Stimulated activated CD4-positive, alpha-beta T cell treated with anti-CD3 and anti-CD28 coated beads, Interleukin-15, amount 100 ng/mL, for 1 hour (primary cell): ENCODE measurements at places on chromosomes 4 and X.

DNA sequence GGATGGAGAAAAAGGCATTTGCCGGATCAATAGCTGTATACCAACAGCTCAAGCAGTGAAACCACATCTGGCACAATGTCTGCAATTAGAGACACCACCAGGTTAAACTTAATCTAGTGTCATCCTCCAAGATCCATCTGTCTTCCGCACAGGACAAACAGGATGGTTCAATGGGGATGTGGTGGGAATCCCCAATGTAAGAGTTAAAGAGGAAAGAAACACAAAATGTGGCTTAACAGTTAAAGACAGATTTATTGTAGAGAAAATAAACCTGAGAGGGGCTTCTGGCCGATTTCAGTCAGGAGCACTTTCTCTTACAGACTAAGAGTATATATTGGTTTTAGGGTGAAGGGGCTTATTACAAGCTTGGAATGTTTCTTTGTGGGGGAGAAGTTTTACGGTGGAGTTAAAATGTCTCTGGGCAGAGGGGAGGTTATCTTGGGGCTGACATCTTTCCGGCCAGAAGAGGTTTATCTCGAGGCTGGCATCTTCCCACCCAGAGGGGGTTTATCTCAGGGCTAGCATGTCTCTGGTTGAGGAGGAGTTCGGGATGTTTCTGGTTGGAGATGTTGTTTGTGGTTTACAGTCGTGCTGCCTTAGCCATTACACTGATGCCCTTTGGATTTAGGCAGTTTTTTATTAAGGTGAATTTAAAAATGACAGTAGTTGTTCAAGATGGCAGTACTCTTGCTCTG lies 61.7 kb downstream of the KANTR start:
- DNase-seq = no peak

- DNase-seq = no peak
These were observed 43.7 kb upstream of the SH3KBP1 start for GRCh38 chrX:19931146-19931545.

- DNase-seq = no peak
These were observed 15.9 kb upstream of the PDLIM5 start for GRCh38 chr4:94435874-94436273.

DNA sequence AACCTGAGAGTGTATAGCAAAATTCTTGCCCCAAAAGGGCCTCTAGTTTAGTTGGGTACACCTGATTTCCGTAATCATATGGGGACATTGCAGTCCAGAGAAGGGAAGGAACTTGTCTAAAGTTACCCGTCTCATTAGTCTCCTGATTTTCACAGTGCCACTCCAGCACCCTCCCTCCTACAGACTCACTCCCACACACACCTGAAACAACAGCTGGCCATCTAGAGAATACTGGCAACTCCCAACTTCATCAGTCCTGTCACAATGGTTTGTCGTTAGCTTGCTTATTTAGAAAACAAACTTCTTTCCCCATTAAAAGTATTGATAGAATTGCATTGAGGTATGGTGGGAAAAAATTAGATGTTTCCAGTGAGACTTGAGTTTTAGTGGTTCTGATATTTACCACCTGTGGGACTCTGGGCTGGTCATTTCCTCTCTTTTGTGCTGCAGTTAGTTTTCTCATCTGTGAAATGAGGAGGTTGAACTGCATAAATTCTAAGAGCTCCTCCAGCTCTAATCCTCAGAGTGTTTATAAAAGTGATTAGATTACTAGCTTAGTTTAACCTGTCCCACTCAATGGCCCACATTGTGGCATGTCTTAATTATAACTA lies 1.7 kb downstream of the IL13RA1 start:
- no peak for DNase-seq

DNA sequence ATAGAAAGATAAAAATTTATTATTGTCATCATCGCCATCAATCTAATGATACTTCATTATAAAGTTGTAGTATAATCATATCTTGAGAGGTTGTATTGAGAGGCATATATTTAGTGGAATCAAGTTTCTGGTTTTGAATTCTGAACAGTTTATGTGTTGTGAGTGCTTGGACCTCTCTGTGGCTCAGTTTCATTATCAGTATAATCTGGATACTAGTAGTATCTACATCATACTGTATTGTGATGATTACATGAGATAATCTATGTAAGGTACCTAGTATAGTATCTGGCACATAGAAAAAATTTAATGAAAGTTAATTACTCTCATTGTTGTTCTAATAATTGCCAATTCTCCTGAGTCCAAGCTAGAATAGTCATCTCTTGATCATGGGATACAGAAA lies 161.2 kb upstream of the UBQLN2 start:
- DNase-seq = no peak

DNA sequence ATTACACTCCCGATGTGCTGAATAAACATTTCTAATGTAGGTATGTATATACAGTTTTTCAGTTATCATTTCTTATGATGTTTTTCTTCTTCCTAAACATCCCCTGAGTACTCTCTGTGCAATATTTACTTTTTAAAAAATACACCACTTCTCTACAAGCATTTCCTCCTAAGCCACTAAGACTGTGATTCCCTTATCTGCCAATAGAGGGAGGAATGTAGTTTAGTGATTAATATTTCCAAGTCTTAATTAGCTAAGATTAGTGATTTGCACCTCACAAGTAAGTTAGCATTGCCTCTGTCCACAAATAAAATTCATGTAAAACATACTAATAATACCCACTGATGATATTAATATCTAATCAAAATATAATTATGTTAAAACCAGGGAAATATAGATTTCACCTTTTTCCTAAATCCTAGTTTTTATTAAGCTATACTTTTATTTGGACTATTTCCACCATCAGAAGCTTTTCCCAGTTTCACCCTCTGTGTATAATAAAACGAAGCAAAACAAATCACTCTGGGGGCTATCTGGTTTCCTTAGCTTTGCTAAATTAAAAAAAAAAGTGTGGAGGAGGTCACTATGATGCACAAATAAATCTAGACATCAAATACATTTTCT lies 909.1 kb downstream of the FAT4 start:
- no peak for DNase-seq

DNA sequence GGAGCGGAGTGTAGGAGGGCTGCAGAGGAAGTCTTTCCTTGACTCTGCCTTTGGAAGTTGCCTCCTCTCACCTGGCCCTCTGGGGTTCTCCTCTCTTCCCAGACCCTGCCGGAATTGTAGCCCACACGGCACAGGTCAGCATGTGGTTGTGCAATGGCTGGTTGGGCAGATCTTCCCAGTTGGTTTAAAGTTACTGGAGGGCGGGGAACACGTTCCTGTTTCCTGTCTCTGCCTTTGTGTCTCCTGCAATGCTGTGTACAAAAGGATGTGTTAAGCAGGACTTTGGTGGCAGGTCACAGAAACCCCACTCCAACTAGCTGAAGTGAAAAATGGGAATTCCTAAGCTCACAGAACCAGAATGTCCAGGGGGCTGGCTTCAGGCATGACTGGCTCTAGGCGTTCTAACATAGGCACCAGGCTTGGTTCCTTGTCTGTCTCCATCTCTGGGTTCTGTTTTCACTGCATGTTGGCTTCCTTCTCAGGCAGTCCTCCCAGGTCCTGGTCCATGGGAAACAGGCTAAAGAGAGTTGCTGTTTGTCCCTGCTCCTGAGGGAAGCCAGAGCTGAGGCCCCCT lies 19.9 kb downstream of the SORCS2 start:
- DNase-seq = no peak

DNA sequence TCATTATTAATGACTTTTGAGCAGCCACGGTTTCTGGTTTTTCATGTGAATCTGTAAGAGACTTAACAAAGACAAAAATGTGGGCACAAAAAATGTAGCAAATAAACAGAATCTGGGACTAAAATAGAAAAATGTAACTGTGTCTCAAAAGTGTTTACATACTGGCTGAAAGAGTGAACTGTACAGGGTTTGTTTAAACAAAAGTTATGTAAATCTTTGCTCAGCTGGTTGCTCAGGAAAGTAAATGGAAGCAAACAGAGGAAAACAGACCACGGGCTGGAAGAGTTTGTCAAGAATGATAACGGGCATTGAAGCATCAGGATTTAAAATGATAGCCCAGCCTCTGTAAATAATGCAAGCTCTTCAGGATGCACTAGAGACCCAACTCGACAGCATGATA lies 921.8 kb upstream of the FTHL17 start:
- no peak for DNase-seq

GRCh38 chr4:3704669-3705068 lies 61.5 kb upstream of the ADRA2C start:
- no peak for DNase-seq

DNA sequence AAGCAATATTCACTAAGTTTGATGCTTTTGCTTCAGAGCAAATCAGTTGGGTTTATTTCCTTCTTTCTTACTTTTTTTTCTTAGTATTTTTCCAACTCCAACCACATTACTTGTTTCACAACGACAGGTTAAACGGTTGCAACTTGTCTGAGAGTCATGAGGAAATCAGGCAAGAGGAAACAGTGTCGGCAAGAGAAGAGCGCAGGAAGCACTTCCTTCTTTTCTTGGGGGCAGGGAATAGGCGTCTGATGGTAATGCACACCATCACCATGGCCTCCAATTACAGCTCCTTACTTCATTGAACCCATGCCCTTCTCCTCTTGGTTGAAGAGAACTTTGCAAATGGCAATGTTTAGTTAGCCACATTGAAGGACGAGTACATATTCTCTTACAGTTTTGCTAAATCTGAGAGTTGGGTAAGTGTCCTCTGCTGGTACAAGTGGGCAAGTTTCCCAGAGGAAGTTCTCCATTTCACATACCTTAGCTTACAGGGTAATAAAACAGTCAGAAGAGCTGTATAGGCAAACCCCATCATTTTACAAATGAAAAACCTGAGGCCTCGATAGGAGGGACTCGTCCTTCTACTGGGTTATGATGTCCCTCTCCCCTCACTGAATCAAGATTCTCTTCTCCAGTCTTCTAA lies 8.3 kb upstream of the CXCL8 start:
- DNase-seq = no peak

GRCh38 chrX:100871594-100872560 lies 2.3 kb downstream of the NOX1 start:
- no peak for DNase-seq

DNA sequence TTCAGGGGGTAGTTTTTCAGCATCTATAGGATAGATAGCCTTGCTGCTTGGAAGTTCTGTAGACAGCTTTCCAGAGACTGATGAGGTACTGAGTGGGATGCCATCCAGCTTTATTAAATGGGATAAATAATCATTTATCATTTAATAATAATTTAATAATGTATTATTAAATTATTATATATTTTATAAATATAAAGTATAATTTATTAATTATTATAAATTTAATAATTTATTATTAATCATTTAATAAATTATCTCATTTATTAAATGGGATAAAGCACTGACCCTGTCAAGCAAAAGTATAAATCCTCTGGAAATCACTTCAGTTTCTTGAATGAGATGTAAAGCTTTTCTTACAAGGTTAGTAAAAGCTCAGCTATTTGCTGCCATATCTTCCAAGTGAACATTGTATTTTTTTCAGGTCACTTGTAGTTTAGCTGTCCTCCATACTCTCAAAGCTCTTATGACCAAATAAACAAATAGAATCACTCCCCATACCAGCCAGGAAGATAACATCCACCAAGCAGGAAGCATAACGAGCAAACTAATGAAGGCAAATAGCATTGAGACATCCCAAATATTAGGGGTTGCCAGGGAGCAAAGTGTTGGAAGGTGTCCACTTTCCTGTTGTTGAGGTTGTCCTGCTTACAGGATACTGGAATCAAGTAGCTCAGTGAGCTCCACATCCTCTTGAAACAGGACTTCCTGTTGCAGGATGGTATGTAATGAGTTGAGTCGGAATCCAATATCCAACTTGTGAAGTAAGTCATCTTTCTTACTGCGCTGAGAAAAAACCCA lies 88.9 kb downstream of the ZNF674 start:
- no peak for DNase-seq

- DNase-seq = no peak
These were observed 204.6 kb downstream of the RBM46 start for GRCh38 chr4:154985673-154986072.

- no peak for DNase-seq
These were observed 132.9 kb upstream of the NKX1-1 start for GRCh38 chr4:1538941-1539772.

- no peak for DNase-seq
These were observed 661.5 kb upstream of the EPHA5 start for GRCh38 chr4:66331761-66332160.

DNA sequence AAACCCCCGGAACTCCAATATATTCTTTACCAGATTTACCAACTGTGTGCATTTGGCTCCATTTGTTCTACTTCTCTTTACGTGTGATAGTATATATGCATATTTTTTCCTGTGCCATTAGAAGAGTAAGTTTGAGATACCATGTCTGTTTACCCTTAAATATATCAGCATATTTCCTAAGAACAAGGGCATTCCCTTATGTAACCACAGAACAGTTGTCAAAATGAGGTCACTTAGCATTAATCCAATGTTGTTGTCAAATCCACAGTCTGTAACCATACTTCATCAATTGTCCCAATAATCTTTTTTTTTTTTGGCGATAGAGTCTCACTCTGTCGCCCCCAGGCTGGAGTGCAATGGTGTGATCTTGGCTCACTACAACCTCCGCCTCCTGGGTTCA lies 55.2 kb downstream of the TBC1D14 start:
- DNase-seq = no peak

- no peak for DNase-seq
These were observed 769 bp upstream of the CPZ start for GRCh38 chr4:8591626-8592365.

- no peak for DNase-seq
These were observed 293.2 kb upstream of the SLC7A11 start for GRCh38 chr4:138535316-138535715.

- DNase-seq = no peak
These were observed 161.8 kb downstream of the NAA11 start for GRCh38 chr4:79163981-79164490.

DNA sequence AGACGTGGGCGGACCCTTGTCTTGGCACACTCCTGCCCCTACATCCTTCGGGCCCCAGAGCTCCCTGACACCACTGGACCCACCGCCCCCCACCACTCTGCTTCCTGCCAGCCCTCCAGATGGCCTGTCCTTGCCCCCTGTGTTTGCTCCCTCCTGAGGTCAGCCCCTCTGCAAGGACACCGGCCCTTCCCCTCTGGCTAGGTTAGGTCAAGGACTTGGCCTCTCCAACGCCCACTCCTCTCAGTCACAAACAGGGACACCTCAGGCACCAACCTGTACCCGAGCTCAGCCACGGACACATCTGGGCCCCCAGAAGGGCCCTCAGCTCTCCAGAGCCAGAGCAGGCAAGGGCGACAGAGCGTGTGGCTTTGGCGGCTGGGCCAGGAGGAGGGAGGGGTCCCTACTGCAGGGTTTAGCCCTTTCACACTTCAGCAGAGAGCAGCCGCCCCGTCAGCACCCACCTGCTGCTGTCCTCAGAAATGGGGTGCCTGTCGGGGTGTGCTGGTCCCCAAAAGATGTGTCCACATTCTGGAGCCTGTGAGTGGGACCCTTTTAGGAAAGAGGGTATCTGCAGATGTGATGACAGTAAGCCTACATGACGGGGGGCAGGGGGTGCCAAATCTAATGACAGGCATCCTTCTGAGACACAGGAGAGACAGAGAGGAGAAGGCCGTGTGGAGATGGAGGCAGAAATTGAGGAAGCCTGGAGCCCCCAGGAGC lies 23.5 kb upstream of the DUSP9 start:
- DNase-seq = no peak
